WTC11 (cell line): ENCODE measurements at places on chromosomes 2 and 18. TPM values are rescaled to one million over a fixed set of nuclear protein-coding genes. Genes with fewer than 3 reads are reported as not detected.

DNA sequence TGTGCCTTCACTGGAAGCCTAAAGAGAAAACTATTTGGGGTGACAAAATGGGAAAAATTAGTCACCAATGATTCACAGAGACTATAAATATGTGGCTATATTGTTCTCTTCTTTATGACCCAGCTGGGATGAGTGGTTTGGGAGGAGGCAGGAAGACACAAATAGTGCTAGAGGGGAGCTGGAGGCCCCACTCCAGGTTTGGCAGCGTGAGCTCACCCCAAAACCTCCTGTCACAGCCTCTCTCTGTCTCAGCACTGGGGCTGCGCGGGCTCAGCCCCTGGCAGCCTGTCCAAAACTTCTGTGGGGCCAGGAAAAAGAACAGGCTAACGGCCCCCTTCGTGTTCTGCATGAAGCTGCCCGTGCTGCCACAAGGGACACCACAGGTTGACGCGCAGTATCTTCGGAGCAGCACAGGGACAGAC, 73.2 kb upstream of the LCLAT1 start:
- H3K4me3 ChIP-seq: no peak overlapping the region
- peaks cover 3% of the 10 kb centered on the region; the same call in 1 of the 2 replicates for H3K27me3 ChIP-seq
- no peak overlapping the region for H3K27ac ChIP-seq
- DNase-seq: no peak
- no peaks in the 10 kb centered on the region for H3K36me3 ChIP-seq
- H3K4me1 ChIP-seq: no peaks in the 10 kb centered on the region

GRCh38 chr2:162057426-162057825, 16.6 kb downstream of the DPP4 start:
- no peaks in the 10 kb centered on the region; the same call in 1 of the 2 replicates for H3K27me3 ChIP-seq
- no peak overlapping the region for H3K4me3 ChIP-seq
- peaks cover 15% of the 10 kb centered on the region for H3K36me3 ChIP-seq
- no peak for DNase-seq
- no peak overlapping the region for H3K27ac ChIP-seq

DNA sequence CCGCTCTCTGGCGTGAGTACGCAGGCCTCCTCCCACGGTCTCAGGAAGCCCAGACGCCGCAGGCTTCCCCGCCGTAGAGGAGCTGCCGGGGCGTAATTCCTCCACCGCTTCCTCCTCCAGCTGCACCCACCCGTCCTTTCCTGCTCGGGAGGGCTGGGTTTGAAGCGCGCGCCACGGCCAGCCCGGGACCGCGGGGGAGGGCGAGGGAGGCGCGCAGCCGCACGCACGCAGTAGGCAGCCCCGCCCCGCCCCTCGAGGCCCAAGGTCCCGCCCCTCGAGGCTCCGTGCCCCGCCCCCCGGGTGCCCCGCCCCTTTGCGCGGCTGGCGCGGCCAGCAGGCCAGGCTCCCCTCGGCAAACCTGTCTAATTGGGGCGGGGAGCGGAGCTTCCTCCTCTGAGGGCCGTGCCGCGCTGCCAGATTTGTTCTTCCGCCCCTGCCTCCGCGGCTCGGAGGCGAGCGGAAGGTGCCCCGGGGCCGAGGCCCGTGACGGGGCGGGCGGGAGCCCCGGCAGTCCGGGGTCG, at the start of gene MALT1:
Gene MALT1, plus strand, starts transcription at position 355 of the 521 bp plus-strand sequence. CDS start 179 bp downstream, outside the sequence.
- peak within 1 kb of the TSS; percentile 87 for H3K4me3 ChIP-seq
- no peaks in the 10 kb centered on the region for H3K27me3 ChIP-seq
- peak; percentile 94 for DNase-seq
- H3K4me1 ChIP-seq: peaks cover 18% of the 10 kb centered on the region

ALKAL2 gene
- 3.5 to 5.2 TPM (median 4.3 TPM) in 3 replicates for total RNA-seq

ZSWIM2 gene
- total RNA-seq: not detected in 3 replicates

HOXD8 gene
- not detected in 3 replicates for total RNA-seq

ST8SIA3 gene
- 2.3 to 2.8 TPM (median 2.4 TPM) in 3 replicates for total RNA-seq
